ENCODE measurements at places on chromosomes 6 and 20.

DNA sequence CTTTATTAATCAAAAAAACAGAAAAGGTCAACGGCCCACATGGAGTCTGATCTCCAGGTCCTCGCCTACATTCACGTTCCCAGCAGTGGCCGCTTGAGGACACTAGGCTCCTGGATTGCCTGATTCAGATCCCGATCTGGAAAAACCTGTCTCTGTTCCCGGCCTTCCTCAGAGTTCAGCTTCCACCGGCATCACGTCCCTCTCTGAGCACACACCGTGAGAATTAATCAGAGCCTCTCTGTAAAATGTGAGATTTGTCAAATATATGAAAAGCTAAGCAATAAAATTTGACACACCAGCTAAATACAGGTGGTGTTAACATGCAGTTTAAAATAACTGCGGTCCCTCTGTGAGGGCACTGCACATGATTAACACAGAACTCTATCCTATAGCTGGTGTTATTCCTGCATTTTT, 122.8 kb upstream of the COL21A1 start:
- DNase-seq, result no peak

DNA sequence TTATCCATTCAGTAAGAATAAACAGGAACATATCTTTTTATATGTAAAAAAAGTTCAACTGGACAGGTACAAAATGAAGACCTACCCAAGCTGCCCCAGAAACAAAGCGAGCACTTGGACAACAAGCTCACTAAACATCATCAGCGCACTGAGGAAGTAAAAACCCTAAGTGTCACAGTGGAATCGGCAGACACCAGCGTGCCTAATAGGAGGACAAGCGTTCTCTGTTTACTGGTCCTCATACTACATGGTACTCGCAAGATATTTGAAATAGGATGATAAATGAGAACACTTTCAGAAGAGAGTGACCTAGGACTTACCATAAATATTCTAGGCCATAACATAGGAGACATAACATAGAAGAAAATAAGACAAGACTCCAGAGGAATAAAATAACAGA, 18.2 kb downstream of the MAP7 start:
- no peak for DNase-seq

- no peak for DNase-seq
Observed at GRCh38 chr6:14310960-14311359, 193.4 kb downstream of the CD83 start.

DNA sequence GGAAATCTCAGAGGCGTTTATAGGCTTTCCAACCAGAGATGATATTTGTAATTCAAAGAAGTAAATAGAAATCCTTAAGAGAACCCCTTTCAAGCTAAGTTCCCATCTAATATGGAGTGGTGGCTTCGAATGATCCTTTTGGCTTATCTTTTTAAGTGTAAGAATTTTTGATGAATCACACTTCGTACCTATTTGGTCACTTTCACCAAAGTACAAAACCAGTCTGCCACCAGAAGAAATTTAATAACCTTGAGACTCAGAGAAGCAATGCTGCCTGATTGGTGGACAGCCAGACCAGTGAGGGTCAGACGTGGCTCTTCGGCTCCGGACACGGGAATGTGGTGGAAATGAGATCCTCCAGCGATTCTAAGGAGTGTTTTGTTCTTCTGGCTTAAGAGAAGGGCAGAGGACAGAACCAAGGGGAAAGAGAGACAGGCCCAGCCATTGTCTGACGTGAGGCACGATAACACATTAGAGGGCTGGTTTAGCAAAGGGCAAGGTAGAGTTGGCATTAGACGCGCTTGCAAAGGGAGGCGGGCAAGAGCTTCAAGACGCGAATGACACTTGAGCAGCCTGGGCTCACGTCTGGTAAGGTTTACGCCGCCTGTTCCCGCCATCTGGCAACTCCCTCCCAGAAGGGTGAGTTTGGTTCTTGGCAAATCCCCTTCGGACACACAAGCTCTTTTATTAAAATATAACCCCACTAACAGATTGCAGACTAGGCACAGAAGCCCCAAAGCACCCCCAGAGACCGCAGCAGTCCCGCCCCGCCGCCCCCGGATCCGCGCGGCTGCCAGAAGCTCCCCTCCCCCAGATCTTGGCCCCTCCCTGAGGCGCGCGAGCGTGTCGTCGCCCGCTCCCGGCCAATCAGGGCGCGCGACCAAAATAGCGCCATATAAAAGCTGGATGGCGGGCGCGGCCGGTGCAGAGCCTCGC, 50.0 kb upstream of the EZR start:
- peak; percentile 97 for DNase-seq

- no peak for DNase-seq
Observed at GRCh38 chr6:161033667-161034066, 42.1 kb downstream of the MAP3K4 start.

DNA sequence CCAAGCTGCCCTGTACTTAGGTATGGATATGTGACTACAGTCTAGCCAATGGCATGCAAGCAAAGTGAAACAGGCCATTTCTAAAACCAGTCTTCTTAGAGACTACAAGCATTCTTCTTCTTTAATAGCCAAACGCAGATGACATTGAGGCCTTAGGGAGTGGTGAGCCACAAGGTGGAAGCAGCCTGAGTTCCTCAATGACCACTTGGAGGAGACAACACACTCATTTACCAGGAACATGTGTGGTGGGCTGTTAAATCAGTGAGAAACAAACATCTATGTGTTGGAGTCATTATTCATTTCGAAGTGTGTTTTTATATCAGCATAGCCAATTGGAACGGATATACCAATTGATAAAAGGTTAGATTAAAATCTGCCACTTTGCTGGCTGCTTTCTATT, 122.0 kb downstream of the GFRAL start:
- DNase-seq, result no peak

DNA sequence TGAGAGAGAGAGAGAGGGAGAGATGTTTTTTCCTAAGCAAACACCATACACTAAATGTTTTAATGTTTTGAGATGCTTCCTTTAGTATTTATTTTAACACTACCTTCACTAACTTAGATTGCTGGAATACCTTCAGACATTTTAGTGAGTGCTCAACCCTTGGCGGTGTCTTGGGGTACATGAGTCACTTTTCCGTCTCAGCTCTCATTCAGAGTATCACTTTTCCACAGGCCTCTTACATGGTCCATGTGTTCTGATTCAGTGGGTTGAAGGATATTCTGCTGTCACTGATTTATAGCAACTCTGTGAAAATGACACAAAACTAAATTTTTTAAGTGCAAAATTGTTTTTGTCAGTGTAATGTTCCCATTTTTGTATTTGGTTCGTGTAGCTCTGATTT, 217.9 kb downstream of the CLVS2 start:
- DNase-seq, result no peak

DNA sequence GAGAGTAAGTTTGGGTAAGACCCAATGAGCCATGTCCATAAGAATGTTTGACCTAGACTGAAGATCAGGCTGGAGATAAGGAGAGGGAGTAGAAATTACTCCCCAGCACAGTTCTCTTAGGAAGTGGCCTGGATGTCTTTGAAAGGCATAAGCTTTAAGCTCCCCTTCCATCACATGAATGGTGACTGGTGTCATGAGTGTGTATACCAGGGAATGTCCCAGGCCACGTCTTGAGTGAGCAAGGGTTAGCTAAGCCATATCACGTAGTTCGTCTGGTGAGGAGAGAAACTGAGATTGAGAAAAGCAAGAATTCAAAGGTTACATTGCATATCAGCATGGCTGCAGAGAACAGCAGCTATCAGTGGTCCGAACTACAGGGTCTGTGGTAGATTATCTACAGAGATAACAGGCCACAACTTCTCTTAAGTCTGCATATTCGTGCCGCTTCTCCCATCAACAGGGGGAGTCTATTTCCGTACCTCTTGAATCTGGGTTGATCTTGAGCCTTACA, 60.1 kb upstream of the BMP2 start:
- no peak for DNase-seq

DNA sequence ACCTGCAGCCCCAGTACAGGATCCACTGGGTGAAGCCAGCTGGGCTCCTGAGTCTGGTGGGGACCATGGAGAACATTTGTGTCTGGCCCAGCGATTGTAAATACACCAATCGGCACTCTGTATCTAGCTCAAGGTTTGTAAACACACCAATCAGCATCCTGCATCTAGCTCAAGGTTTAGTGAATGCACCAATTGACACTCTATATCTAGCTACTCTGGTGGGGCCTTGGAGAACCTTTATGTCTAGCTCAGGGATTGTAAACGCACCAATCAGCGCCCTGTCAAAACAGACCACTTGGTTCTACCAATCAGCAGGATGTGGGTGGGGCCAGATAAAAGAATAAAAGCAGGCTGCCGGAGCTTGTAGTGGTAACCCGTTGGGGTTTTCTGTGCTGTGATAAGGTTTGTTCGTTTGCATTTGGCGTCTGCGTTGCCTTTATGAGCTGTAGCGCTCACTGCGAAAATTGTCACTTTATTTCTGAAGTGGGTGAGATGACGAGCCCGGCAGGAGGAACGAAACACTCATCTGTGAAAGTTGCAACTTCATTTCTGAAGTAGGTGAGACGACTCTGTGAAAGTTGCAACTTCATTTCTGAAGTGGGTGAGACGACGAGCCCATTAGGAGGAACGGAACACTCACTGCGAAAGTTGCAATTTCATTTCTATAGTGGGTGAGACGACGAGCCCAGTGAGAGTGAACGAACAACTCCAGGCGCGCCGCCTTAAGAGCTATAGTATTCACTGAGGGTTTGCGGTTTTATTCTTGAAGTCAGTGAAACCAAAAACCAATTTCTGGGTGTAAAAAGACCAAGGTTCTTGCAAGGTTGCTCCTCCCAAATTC, 31.1 kb downstream of the SERPINB6 start:
- DNase-seq, result peak; percentile 86

- DNase-seq, result peak; percentile 73
Observed at GRCh38 chr6:32933661-32934085, 7.2 kb downstream of the HLA-DMB start.

DNA sequence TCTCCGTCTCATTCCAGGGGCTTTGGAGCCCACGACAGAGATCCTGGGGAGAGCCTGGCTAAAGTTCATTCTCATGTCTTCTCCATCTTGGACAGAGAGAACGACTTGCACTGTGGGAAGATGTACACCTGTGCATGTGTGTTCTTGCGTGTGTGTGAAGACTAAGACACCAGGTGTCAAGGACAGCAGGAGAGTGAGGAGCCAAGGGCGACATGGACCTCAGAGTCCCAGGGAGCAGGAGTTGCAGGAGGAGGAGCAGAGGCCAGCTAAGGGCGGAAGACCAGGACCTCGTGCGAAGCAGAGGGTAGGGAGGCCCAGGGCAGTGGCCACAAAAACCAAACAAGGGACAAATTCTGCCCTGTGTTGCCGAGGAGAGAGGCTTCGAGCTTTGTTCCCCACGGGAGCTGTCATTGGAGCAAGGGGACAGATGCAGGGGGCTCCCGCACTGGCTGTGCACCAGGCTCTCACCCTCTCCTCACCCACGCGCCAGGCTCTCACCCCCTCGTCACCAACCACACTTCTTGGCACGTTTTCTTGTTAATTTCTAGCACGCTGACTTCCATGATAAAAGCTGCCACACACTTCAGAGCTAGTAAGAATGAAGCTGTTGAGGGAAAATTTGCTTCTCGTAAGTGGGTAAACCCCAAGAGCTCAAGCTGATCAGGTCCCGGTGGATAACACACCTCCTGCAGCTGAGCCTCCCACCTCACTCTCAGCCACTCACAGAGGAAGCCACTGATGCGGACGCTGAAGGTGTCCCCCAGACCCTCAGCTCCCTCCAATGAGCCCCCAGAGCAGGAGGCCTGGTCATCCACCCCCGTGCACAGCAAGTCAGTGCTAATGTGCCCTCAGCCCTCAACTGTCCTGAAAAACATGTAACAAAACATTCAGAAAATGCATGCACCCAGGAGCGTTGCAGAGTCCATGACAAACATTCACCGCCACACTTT, 62.6 kb downstream of the DLL1 start:
- no peak for DNase-seq

GRCh38 chr6:6826961-6827360, 238.4 kb downstream of the LY86 start:
- DNase-seq, result no peak

DNA sequence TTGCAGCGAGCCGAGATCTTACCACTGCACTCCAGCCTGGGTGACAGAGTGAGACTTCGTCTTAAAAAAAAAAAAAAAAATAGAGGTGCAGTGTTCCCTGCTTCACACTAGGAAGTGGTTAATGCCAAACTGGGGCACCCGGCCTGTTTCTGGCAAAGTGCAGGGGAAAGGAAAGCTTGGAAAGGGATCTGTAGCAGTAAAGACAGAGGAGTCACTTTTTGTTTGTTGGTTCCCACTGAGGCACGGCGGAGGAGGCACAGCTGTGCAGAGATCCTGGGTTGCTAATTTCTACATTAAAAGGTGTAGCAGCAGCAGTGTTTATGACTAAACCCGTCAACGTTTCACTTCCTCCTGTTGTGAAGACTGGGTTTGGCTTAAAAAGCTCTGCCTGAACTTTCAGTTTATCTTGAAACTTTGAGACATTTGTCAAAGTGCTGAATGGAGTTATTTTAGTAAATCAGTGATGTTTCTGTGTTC, 125.6 kb downstream of the CARMIL1 start:
- peak; percentile 52 for DNase-seq

- no peak for DNase-seq
Observed at GRCh38 chr20:37703035-37703845, 9.4 kb downstream of the CTNNBL1 start.

GRCh38 chr6:2945153-2945452, 26.3 kb downstream of the SERPINB6 start:
- DNase-seq, result no peak

- DNase-seq, result no peak
Observed at GRCh38 chr6:33540768-33541167, 39.3 kb downstream of the BAK1 start.

DNA sequence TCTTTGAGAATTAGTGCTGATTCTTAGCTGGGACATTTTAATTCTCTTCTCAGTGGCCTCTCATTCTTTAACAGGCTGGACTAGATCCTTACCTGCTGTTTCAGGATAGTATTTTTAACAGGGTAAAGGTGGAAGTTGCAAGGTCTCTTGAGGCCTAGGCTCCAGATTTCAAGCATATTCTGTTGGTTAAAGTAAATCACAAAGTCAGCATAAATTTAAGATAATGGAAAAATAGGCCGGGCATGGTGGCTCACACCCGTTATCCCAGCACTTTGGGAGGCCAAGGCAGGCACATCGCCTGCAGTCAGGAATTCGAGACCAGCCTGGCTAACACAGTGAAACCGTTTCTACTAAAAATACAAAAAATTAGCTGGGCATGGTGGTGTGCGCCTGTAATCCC, 1149.0 kb downstream of the EPHA7 start:
- DNase-seq, result no peak

- DNase-seq, result no peak
Observed at GRCh38 chr20:50887576-50887975, 43.7 kb downstream of the ADNP start.

DNA sequence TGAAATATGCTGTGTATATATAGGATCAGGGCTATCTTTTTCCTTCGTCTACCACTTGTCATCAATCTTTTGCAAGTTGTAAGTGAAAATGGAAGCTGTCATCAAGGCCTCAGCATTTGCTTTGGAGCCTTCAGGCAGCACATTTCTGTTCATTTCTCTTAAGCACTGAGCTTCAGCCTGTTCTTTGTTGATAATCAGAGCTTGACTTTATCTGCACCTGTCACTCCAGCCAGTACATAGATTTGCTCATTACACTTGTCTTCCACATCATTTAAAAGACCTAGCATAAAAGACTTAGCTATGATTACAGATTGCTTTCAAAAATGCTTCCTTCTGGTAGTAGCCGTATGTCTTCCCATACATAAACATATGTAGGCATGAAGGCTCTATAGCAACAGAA, 189.8 kb upstream of the GRIK2 start:
- no peak for DNase-seq

GRCh38 chr20:22385602-22386305, 198.6 kb downstream of the FOXA2 start:
- no peak for DNase-seq

- DNase-seq, result no peak
Observed at GRCh38 chr6:10297832-10298231, 117.0 kb downstream of the TFAP2A start.

Data from activated T-cell treated with anti-CD3 and anti-CD28 coated beads, Interleukin-2, amount 50 U/mL, for 72 hours (primary cell).